ENCODE measurements at places on chromosomes 11 and 22. TPM values are rescaled to one million over a fixed set of nuclear protein-coding genes. Genes with fewer than 3 reads are reported as not detected.

DNA sequence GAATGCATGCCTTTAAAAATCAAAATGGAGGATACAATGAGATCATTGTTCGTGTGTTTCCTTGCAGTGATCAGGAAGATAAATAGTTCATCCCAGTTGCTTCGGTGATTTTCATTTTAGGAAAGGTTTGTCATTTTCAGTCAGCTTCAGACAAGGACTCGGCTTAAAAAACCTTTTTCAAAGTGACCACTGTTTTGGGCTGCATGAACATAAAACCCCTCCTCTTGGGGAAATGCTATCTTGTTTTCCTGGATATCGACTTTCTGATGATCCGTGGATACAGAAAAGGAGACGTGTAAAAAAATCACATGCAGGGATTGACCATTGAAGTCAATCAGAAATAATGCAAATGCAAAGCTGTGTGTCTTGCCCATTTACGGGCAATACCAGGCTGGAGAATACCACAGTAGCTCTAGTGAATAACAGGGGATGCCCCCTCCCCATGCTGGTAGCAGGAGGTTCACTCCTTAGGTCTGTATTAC, 146.8 kb downstream of the MAML2 start:
- DNase-seq, result no peak
- H3K4me3 ChIP-seq, result no peak overlapping the region
- no peak overlapping the region for H3K27ac ChIP-seq
- H3K4me1 ChIP-seq, result peaks cover 3% of the 10 kb centered on the region

GRCh38 chr11:116605543-116606459, 167.0 kb downstream of the BUD13 start:
- no peaks in the 10 kb centered on the region for H3K4me1 ChIP-seq
- no peak overlapping the region for H3K4me3 ChIP-seq
- no peaks in the 10 kb centered on the region for H3K36me3 ChIP-seq

- DNase-seq, result no peak
- no peaks in the 10 kb centered on the region for H3K27me3 ChIP-seq
- no peak overlapping the region for H3K4me3 ChIP-seq
- H3K27ac ChIP-seq, result no peak overlapping the region
- no peaks in the 10 kb centered on the region for H3K4me1 ChIP-seq
Observed at GRCh38 chr22:22717664-22718063, 73.2 kb downstream of the GGTLC2 start.

The ZNF280B gene
- 33.9 TPM for total RNA-seq

- no peaks in the 10 kb centered on the region for H3K27me3 ChIP-seq
- H3K4me1 ChIP-seq, result no peaks in the 10 kb centered on the region
- no peak overlapping the region for H3K27ac ChIP-seq
- no peak overlapping the region for H3K4me3 ChIP-seq
- H3K36me3 ChIP-seq, result no peaks in the 10 kb centered on the region
Observed at GRCh38 chr11:19743622-19744021, 31.0 kb downstream of the NAV2 start.

All from prostate gland (tissue), 2 donors.